Vagina (tissue), 2 donors: ENCODE measurements at places on chromosomes 2 and 18. TPM values are rescaled to one million over a fixed set of nuclear protein-coding genes. Genes with fewer than 3 reads are reported as not detected.

- DNase-seq, result no peak
Measured at GRCh38 chr2:101114268-101114783, 36.9 kb downstream of the TBC1D8 start.

GRCh38 chr2:191165176-191165643 is 14.4 kb upstream of the STAT4 start:
- no peak for DNase-seq

DNA sequence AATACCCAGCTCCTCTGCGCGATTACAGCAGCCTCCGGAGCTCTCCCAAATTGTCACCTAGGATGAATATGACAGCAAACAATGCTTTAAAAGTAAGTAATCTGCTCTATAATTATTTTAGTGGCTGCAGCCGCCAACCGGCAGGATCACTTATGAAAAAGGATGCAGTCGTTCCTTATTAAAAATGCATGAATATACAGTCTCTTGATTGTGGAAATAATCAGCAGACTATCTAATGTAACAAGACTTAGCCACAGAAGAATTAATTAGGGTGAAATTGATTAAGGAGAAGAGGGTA is 71.8 kb upstream of the STPG4 start:
- no peak for DNase-seq

- no peak for DNase-seq
Measured at GRCh38 chr2:231161252-231161839, 36.5 kb upstream of the HTR2B start.

GRCh38 chr2:129402076-129402475 is 577.4 kb upstream of the RAB6C start:
- DNase-seq, result no peak

Gene SCN1A
- total RNA-seq, result not detected

Gene NT5DC4
- not detected for total RNA-seq

Gene NUP35
- 18.4 TPM for total RNA-seq
